ENCODE measurements at places on chromosomes 1 and 21.

DNA sequence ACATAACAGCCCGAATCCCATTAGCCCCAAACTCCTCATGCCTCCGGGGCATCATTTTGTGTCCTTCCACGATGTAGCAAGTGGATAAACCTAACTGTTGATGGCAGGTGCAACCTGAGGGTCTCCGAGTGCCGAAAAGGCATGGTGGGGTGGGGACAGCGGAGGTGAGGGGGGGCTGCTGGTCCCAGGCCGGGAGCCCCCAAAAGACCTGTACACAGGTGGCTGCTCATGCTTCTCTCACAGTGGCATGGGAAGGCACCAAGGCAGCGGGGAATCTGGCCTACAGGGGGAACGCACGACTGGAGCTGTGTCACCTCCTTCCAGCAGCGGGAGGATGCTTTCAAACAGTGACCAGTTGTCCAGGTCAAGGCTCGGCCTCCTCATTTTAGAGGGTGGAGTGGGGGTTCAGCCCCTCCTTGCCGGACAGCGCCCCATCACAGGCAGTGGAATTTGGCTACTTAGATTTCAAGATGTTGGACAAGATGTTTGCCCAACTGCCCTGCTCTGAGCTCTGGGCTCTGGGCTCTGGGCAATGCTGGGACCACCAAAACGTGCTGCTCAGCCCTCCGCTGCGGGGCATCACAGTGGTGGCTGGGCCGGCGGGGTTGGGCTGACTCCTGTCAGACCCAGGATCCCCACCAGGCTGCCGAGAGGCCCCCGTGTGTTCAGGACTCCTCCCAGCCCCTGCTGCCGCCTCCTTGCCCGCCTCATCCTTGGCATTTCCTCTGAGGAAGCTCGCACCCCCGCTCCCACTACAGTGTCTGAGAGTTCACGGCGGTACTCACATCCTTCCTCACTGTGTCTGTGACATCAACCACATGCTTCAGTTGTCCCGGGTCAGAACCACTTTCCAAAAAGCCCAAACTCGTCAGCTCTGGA lies 7.6 kb downstream of the DNMT3L start:
- no peak for DNase-seq

GRCh38 chr1:36411674-36412648 lies 14.3 kb upstream of the LSM10 start:
- DNase-seq, result peak; percentile 8

- peak; percentile 36 for DNase-seq
Measured at GRCh38 chr1:181159451-181160140, 71.1 kb downstream of the IER5 start.

- DNase-seq, result no peak
Measured at GRCh38 chr1:202247104-202247503, 53.5 kb downstream of the LGR6 start.

GRCh38 chr1:100400404-100400803 lies 48.1 kb downstream of the CDC14A start:
- DNase-seq, result no peak

DNA sequence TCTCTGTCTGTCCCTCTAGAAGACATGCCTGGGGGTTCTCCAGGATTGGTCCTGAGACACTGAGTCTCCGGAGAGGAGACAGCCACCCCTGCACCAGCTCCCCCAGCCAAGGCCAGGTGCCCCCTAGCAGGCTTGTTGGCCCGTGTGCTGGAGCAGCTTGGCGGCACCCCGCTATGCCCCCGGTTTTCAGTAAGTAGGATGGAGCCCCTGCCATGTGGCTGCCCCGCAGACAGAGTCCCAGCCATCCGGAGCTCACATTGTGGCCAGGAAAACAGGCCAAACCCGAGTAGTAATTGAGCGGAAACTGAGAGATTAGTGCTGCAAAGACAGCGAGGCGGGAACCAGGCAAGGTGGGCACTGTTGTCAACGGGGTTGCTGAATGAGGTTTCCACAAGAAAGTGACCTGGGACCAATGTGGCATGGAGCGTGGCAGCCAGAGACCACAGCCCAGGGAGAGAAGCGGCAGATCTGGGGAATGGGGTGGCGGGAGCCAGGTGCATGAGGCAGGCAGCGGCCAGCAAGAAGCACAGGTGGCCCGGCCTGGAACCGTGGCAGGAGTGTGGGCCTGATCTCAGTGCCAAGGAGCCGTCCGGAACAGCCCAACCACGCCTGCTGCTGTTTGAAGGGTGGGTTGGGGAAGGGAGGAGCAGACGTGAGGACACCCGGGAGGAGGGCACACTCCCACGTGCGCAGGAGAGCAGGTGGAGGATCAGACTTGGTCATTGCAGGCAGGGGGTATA lies 137.4 kb upstream of the VAMP3 start:
- DNase-seq, result no peak

DNA sequence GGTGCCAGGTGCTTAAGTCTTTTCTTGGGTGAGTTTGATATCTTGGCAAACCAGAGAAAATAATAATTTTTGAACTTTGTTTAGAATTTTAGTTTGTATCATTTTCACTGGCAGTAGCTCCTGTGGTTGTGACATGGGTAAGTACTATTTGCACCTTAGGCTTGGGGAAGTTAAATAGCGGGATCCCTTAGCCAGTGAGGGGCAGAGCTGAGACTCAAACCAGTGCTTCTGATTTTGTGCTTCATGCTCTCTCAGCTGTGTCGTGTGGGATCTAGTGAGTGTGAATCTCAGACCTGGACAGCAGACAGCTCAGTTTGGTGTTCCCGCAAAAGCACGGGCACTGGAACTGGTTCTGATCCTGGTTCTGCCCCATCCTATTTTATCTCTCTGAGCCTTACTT lies 9.6 kb downstream of the PRCC start:
- no peak for DNase-seq

GRCh38 chr1:11719313-11720032 lies 16.5 kb upstream of the AGTRAP start:
- peak; percentile 65 for DNase-seq

- DNase-seq, result peak; percentile 84
Measured at GRCh38 chr1:9890224-9890731, 19.8 kb downstream of the CTNNBIP1 start.

DNA sequence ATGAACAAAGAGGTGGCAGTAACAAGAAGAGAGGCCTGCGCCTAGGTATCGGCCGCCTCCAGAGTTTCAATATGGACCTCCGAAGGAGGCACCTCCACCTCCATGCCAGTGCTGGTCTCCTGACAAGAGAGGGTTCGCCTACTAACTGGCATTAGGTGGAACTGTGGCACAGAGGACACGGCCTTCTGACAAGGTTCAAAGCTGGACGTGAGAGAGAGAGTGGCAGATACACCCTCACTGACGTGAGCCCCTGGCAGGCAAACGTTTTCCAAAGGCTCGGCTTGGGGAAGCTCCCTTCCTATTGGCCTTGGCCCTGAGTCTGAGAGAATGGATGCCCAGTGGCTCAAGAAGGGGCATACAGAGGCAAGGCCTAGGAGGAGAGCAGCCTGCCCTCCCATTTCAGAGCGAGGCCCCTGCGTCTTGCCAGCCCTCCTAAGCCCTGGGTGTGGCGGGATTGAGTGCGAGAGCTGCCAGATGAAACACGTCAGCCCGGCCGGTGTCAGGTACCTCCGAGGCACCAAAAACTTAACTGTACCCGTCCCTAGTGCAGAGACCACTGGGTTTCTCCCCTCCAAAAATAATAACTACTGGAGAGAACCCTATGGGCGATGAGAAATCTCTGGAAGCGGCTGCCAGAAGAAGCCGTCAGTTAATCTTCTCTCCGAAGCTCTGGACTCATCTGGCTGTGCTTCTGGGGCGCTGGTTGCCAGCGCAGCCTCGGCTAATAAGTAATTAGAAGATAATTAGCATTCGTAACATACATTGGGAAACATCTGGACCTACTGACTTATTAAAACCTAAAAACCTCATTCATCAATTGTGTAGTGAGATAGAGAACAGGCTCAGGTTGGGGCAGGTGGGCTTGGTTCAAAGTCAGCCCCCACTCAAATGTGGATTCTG lies 283.6 kb downstream of the NPHP4 start:
- no peak for DNase-seq

DNA sequence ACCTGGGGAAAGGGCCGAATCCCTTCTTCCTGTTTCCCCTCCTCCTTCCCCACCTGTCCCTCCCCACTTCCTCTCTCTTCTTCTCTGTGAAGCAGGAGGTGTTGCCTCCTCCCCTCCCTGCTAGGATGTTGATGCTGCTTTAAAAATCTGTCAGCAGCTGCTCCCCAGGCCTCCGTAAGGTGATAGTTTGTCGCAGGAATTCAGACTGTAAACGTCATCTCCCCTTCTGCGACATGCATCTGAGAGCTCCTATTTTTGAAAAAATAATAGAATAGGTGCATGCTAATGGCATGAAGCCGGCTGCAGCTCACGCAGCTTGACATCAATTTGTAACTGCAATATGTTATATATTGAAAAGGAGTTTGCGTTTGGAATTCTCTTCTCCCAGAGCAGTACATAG lies 70.1 kb downstream of the KAZN start:
- DNase-seq, result no peak

DNA sequence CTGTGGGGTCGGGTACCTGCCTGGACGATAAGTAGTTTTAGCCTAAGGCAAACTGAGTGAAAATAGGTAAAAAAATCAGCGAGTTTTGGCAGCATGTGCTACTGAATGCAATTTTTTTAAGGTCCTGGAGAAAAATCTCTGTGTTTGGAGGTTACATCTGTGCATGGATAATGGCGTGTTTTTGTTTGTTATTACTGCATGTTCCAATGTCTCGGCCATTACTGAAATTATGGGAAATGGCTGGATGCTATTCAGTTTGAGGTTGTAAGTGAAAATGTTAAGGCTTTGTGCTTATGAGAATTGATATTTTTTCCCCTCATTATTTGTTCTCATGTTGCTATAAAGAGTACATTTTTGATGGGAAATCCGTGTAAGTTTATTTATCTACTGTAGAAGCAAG lies 441.7 kb downstream of the PRDM2 start:
- DNase-seq, result no peak

DNA sequence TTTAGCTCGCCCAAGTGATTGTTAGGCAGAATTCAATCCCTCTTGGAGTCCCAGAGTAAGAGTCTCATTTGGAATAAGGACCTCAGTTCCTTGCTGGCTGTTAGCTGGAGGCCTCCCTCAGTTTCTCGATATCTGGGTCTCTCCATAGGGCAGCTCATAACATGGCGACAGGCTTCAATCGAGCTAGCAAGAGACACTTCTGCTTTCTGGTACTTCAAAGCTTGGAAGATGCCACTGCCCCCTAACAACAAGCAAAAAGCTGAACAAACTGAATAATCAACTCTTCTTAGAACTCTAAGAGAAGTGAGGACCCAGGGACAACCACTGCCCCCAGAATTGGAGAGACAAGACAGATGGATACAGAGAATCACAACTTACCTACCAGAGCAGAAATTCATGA lies 86.2 kb downstream of the TEX35 start:
- DNase-seq, result no peak

GRCh38 chr1:175237389-175237788 lies 44.8 kb upstream of the KIAA0040 start:
- no peak for DNase-seq

- peak; percentile 64 for DNase-seq
Measured at GRCh38 chr1:227234998-227235405, 83.3 kb downstream of the CDC42BPA start.

- no peak for DNase-seq
Measured at GRCh38 chr1:111470596-111470995, 3.2 kb upstream of the C1orf162 start.

GRCh38 chr1:44803312-44804095 lies 3.3 kb downstream of the PLK3 start:
- DNase-seq, result no peak

GRCh38 chr1:212529211-212529741 lies 79.3 kb upstream of the ATF3 start:
- peak; percentile 62 for DNase-seq

- no peak for DNase-seq
Measured at GRCh38 chr1:21814241-21814918, 2.3 kb downstream of the LDLRAD2 start.

DNA sequence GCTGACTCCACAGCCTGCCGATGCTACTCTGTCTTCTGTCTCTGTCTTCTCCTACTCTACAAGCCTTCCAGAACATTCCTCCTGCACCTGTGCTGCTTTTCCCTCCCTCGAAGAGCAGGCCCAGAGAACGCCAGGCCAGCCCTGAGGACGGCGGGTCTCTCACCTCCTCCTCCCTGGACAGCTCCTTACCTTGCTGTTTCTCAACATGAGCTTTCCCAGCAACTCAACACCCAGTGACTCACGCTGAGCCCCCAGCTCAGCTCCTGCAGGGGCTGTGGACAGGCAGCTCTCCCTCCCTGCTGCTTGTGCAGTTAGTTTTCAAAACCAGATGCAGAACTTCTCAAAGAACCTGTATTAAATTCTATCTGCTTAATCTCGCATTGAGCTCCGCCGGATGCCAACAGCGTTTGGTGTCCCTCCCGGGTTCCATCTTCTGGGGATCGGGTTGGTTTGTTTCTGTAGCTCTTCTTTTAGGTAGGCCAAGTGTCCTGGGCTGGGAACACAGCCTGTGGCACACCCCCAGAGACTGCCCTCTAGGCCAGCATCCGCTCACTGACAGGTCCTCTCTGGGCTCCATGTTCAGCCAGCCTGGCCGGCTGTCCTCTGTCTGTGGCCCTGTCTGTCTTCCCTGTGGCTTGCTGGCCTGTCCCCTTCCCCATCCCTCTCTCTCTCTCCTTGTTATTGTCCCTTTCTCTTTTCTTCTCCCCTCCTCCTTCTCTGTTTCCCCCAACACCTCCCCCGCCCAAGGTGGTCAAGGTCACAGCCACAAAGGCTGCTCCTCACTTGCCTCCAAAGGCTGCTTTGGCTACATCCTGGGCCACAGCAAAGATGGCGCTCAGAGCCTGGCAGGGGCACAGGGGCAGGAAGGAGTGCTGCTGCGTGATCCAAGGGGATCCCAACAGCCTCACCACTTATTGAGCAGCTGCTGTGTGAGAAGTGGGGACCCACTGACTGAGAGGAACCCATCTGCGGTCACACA lies 391.0 kb downstream of the MATN1 start:
- no peak for DNase-seq

GRCh38 chr1:183368213-183369108 lies 49.7 kb downstream of the NMNAT2 start:
- no peak for DNase-seq

- no peak for DNase-seq
Measured at GRCh38 chr1:11169202-11169601, 20.0 kb upstream of the ANGPTL7 start.

- no peak for DNase-seq
Measured at GRCh38 chr1:86776108-86776507, 71.7 kb downstream of the SH3GLB1 start.

GRCh38 chr1:97414682-97415312 lies 506.0 kb downstream of the DPYD start:
- no peak for DNase-seq

DNA sequence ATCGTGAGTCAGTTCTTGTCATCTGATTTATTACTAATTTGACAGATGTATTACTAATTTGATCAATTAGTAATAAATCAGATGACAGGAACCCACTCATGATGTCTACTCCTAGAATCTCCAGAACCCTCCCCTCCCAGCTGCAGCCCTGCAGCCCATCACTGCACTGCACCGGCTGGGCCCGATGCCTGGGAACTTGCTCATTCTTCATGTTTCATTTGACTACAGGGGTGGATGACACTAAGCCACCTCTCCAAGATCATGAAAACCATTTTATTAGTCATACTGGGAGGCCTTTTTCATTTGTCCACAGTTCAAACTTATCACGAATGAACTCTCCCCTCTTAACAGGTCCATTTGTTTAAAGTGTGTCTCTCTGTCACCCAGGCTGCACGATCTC lies 41.0 kb downstream of the KCNH1 start:
- DNase-seq, result no peak

GRCh38 chr21:25191141-25191540 lies 416.1 kb downstream of the MRPL39 start:
- DNase-seq, result no peak

GRCh38 chr1:44994309-44994898 lies 8.0 kb upstream of the EIF2B3 start:
- no peak for DNase-seq

All from AG10803 (cell line).